ENCODE measurements at places on chromosomes 3 and 15.

DNA sequence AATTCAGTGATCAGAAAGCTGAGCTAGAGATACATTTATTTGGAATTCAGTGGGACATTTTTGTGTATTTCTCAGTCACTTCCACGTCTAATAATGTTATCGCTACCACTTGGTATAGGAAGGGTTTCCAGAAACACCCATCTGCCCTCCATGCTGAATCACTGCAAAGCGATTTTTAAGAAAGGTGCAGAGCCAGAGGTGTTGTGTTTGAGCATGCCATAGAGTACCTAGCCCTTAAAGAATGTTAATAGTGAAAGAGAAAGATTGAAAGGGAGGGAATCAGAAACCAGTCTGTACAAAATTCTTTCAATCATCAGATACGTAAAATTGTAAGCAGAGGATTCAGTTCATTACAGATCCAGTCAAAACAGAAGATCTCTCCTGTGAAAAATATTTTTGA is 80.1 kb upstream of the ARL6 start:
- DNase-seq = no peak

- no peak for DNase-seq
Measured at GRCh38 chr3:96175500-96175899, 638.9 kb upstream of the EPHA6 start.

DNA sequence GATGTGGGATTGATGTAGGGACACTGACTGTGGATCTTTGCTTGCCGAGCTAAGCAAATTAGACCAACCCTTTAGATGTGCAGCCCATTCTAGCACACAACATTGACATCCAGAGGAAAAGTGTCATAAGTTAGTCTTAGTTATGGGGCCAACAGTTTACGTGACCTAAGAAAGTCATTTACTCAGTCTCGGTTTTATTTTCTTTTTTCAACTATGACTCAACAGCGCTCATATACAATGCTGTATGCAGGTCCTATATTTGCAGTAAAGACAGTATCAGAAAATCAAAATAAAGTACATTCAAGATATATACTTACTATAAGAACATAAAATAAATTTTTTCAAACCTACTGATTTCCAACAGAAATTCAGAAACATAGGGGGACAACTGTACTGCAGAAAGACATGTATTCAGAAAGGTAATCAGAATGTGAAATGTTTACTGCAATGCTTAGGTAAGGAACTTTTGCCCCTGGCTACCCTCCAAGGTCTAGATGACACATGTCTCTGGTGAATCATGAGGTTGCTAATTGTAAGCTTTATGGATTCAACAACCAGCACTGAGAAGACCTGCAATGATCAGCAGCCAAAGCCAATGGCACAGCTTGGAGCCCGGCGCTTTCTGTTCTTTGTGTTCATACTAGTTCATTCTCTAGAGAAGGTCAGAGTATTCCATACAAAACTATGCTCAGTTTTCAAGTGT is 317.5 kb upstream of the CNTN6 start:
- DNase-seq = no peak

GRCh38 chr3:62135741-62136140 is 237.6 kb downstream of the FEZF2 start:
- peak; percentile 51 for DNase-seq

GRCh38 chr15:78508272-78508671 is 895 bp downstream of the HYKK start:
- DNase-seq = no peak

DNA sequence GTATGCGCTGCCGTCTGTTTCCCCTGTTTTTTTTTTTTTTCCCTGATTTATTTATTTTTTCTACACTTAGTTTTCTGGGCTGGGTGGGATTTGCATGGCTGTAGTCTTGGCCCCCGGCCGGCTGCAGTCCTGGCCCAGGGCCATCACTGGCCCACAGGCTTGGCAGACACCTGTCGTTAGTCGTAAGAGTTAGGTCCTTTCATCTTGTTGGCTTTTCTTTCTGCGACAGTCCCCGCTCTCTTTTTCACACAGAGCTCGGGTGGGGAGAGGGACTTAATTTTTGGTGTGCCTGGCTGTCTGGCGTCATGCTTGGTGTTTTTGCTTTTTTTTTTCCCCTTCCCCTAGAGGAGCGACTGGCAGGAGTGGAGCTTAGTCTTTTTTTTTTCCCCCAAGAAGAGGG is 183.4 kb downstream of the KLF13 start:
- DNase-seq = no peak

GRCh38 chr3:152019508-152019907 is 146.1 kb downstream of the SUCNR1 start:
- DNase-seq = no peak

GRCh38 chr15:87144775-87145174 is 1065.1 kb downstream of the AGBL1 start:
- DNase-seq = no peak

DNA sequence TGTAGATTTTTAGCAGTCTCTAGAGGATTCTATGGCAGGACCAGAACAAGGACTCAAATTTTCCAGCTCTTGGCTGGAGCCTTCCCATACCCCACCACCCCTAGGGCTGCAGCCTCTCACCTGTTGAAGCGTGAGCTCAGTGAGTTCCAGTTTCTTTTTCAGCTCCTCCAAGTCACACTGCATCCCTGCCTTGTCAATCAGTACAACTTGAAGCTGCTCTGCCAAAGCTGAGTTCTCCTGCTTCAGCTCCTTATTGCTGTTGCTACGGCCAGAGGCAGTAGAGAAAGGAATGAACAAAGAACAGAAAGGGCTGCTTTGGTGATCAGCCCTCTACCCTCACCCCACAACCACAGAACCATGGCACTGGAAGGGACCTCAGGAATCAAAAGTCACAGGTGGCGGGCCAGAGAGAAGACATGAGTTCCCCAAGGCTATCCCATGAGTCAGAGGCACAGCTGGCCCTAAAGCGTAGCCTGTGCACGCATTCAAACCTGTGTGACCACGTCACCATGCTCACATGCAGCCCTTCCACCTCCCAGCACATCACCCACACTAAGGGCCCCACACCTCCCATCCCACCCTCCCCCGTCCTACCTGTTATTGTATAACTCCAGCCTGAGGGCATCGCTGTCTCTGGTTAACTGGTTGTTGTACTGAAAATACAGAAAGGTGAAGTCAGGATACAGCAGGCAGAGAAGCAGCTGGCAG is 83.3 kb upstream of the C2CD4B start:
- no peak for DNase-seq

GRCh38 chr3:114510201-114510600 is 216.4 kb downstream of the TIGIT start:
- DNase-seq = no peak

- DNase-seq = no peak
Measured at GRCh38 chr3:185439745-185440466, 58.9 kb downstream of the TMEM41A start.

DNA sequence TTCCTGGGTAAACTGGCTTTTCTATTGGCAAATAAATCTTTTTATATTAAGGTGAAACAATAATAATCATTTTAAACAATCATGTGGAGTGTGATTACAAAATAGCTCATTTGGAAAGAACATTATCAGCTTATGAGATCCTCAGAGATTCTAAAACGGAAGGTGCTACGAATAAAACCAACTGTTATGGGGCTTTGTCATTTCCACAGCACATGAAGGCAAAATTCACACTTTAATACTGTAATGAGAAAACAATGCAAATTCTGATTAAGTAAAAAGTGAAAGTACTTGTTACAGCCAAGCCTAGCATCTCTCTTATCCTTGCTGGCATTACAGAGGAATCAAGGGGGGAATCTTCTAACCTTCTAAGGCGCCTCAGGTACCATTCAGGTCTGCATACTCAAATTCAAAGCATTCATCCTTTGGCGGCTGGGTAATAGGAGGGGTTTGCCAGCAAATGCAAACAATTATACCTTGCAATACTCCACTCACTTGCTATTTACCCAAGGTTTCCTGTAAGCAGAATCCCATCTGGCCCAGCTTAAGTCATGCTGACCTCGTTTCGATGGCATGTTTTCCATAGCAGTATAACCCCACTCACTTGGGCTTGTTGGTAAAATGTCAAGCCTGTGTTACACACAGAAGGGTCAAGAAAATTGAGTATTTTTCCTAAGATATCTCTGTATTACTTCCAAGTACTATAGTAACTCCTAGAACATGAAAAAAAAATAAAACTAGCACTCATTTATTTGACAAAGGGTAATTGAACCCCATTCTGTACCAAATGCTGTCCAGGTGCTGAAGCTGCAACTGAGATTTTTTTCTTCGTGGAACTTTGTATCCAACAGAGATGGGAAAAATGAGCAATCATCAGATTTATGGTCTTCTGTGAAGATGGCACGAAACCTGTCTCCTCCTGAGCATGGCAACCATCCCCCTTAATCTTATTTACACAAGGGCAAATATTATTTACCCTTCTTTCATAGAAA is 183.7 kb upstream of the LMCD1 start:
- DNase-seq = no peak

GRCh38 chr3:16798738-16799137 is 86.0 kb upstream of the PLCL2 start:
- DNase-seq = no peak

GRCh38 chr3:48567090-48567489 is 3.5 kb upstream of the UCN2 start:
- no peak for DNase-seq

GRCh38 chr3:149808209-149808829 is 4.7 kb upstream of the RNF13 start:
- peak; percentile 63 for DNase-seq

DNA sequence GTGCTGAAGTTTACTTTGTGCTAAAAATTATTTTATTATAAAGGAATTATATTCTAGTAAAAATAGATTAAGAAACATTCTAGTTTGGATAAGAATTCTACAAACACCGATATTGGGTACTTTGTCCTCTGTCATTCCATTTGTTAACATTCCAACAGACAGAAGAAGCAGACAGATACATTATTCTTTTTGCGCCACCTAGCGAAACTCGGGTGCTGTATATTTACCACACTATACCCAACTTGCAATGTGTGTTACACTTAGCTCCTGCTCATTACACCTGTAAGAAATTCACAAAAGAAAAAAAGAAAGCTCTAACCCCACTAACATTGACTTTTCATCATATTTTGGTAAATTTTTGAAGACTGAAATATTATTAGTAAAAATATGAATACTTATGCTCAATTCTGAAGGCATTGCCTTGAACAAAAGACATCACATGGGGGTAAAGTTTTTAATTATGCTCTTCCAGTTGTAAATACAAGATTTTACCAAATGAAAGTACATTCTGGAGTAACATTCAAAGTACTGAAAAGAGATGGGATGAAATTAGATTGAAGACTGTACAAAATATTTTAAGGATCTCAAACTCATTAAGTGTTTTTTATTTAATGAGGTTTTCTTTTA is 136.5 kb upstream of the MLF1 start:
- peak; percentile 36 for DNase-seq

- no peak for DNase-seq
Measured at GRCh38 chr15:34850121-34850520, 54.8 kb upstream of the ACTC1 start.

- no peak for DNase-seq
Measured at GRCh38 chr15:31474059-31474868, 147.6 kb downstream of the KLF13 start.

DNA sequence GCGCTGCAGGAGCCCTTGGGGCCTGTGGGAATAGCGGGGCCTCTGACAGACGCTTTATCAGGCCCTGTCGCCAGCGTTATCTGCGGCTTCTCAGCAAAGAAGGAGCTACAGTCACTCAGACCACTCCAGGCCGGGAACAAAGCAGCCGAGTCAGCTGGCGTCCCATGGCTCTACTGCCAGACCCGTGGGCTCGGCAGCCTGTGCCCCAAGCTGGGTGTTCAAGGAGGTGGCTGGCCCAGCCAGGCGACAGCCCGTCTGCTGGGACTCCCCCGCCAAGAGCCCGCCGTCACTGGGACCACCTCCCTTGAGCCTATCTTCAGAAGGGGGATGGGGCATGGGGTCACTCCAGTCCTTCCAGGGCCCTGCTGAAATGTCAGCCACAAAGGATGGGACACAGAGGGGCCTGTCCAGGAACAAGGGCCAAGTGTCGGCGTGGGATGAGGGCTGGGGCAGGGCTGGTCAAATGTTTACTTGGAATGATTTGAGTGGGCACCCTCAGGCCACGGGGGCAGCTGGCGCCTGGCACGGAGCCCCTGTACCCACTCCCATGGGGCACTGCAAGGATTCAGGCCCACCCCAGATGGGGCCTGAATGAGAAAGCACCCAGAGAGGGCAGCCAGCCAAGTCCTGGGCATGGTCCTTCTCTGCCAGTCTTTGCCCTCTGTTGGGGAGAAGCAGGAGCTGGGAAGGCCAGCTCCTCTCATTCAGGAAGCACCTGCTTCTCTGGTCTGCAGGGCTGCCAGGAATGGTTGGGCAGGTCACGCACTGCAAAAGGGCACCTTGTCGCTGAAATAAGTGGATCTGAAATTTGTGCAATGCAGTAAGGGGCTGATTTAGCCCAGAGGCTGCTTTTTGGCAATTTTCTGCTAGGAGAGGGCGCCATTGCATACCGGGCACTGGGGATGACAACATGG is 148.3 kb downstream of the SMAD6 start:
- peak; percentile 29 for DNase-seq

DNA sequence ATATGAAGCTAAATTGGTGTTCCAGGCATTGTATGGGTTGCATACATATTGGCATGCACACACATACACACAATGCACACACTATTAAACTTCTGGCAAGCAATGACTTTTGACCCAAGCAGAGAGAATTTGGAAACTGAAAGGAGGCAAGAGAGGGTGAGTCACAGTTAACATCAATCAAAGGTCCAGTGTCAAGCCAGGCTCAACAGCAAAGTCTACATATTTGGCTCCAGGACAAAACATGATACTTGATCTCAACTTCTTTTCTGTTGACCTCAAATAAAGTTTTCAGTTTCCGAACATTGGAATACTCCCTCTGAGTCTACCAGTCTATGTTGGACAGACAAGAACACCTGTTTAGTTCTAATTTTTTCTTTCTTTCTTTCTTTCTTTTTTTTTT is 28.3 kb downstream of the IL12A start:
- no peak for DNase-seq

GRCh38 chr3:195761123-195761566 is 40.4 kb downstream of the MUC20 start:
- DNase-seq = no peak

DNA sequence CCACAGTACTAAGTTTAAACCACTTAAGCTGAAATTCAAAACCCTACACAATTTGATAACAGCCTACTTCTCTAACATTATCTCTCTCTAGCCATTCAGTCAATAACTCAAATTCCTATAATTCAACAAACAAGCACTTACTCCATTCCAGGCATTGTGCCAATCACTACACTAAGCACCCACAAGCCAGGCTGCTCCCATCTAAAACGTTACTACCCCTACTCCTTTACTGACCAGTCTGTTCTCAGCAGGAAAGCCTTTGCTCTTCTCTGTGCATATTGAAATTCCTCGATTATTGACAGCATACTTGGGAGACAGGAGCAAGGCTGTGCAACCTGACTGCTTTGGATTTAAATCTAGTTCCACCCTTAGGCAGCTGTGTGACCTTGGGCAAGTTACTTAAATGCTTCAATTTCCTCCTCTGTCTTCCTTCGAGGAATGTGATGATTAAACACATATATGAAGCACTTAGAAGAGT is 177.2 kb upstream of the THBS1 start:
- no peak for DNase-seq

GRCh38 chr3:20648294-20648693 is 462.3 kb upstream of the SGO1 start:
- DNase-seq = no peak

- DNase-seq = no peak
Measured at GRCh38 chr15:72009222-72009621, 108.7 kb downstream of the MYO9A start.

- DNase-seq = no peak
Measured at GRCh38 chr3:111739311-111739911, 119.7 kb upstream of the PHLDB2 start.

- DNase-seq = no peak
Measured at GRCh38 chr15:61226361-61227256, 2.5 kb downstream of the RORA start.

Data from left hindlimb (tissue), 1 donor.